NCI-H1694 treated with DMSO at 0.1 percent for 48 hours (cell line): ENCODE measurements at places on chromosomes 7 and 10.

- no peak for DNase-seq
These were observed 15.6 kb downstream of the PDAP1 start for GRCh38 chr7:99392659-99393354.

DNA sequence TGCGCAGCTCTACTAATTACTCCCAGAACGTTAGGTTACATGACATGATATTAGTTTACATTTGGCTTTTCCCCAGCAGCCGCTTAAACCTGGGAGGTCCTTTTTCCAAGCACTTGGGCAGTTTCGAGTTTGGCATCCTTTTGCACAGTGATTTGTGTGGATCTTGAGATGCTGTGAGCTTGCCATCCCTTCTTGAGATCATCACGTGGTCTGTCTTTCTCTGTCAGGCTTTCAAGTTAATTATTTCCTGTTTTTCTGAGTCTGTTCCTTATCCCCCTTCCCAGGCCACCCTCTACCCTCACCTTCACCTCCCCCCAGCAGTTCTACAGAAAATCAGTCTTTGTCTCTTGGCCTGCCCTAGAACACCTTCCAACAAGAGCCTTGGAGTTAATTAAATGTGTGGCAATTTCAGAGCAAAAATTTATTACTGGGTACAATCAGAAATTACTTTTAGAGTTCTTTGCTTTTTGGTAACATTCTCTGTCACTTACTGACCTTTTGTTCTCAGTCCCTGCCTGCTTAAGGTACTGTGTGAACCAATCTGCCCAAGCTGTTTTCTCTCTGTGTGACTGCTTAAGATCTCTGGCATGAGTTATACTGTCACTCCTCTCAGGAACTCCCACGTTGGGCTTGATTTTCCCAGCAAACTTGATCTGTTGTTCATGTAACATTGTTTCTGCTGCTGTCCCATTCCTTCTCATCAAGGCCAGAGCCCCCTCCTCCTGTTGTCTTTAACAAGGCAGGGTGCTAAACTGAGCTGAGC lies 3.1 kb upstream of the SLF2 start:
- DNase-seq = no peak

GRCh38 chr10:74202356-74202755 lies 51.3 kb downstream of the ADK start:
- DNase-seq = no peak

DNA sequence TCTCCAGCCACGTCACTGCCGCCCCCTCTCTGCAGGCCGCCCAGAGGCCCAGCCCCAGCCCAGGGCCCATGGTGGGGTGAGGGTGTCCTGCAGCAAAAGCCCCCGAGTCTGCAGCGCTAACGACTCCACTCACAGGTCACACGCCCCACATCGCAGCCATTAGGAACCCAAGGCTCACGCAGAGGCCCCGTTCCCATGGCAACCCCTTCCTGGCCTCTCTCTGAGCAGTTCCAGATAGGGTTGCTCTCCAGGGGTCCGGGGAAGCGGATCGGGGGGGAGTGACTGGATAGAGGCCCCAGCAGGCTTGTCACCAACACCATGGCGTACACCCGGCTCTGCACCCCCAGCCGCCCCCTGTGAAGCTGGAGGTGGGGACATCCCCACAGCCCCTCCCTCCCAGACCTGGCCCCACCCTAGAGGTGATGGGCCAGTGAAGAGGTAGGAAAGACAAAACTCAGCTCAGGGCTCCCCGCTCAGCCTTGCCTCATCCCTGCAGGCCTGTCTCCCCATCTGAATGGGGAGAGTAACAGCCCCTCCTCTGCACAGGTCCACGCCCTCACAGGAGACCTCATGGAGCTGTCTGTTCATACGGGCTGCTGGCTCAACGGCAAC lies 41.2 kb downstream of the TNRC18 start:
- DNase-seq = no peak

DNA sequence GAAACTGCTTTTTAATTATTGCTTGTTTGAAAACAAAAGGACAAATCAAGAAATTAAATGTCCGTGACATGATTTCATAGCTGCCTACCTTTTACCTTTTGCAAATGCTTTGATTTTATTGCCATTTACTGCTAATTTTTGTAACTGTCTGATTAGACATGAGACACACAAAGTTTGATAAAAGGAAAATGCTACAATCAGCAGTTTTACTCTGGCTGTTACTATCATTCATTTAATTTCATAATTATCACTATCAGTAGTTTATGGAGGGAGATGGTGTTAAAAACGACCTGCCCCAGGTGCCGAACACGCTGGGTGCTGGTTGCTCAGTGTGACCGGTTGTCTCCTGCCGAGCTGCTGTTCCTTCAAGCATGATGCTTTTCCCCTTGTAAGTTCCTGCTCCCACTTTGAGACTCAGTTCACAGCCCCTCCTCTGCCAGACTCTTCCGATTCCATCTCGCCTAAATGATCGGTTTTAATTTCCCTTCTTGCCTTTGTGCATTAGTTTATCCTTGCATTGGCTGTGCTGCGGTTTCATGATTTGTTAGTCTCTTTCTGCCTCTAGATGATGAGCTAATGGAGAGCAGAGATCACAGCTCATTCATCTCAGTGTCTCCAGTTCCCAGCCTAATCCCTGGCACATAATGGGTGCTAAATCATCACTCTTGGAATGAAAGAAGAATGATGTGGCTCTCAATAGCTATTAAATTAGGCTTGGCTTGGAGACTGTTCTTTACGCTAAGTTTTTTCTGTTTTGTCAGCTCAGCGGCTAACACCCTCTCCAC lies 110.6 kb downstream of the PFKFB3 start:
- no peak for DNase-seq

DNA sequence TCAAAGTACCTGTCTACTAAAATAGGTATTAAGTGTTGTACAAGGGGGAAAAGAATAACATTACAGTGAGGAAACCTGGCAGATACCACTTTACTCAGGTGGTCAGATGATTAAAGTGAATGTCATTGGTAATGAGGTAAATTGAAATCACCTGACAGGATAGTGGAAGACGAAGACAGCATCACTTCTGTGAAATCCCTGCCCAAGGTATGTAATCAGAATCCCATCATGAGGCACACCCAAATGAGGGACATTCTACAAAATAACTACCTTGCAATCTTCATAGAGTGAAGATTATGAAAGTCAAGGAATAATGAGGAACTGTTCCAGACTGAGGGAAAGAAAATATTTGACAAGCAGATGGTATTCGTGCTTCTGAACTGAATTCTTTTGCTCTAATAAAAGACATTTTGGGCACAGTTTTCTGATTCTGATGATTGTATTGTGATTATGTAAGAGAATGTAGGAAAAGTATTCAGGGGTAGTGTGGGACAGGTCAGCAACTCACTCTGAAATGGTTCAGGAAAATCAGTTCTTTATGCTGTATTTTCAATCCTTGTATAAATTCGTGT lies 33.3 kb upstream of the ARMS2 start:
- no peak for DNase-seq

DNA sequence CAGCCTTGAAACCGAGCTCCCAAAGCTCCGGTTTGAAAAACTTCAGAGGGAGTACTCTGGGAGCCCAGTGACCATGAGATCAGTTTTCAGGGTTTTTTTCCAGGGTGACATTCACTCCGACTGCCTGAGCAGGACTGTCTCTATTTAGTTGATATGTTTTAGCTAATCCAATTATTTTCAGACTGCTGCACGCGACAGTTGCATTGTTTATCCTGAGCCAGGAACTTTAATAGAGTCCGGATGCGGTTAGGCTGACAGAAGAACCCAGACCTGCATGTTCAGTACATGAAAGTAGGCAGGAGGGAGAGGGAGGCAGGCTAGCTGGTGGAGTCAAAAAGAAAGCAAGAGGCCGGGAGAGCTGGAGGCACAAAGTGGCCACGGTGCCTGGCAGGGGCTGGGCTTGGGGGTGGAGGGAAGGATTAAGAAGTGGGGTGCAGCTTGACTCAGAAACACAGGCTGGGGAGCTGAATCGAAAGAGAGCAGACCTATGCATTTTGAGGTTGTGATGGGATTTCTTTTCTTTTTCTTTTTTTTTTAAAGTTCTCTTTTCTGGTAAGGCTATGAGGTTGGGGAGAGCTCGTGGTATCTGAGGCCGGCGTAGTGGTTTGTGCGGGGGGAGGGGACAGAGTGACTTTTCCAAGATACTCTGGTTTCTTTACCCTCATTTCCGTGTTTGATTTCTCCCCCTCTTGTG lies 5.7 kb downstream of the GATA3 start:
- DNase-seq = no peak
